CD4-positive, alpha-beta T cell (primary cell): ENCODE measurements at places on chromosomes 4 and X. TPM values are rescaled to one million over a fixed set of nuclear protein-coding genes. Genes with fewer than 3 reads are reported as not detected.
A peak's percentile ranks its signal among the peaks of the same experiment; 100 is the strongest.

Gene VSIG1
- 14.9 TPM for total RNA-seq

GRCh38 chr4:188015025-188015940 lies 19.7 kb downstream of the ZFP42 start:
- no peak overlapping the region for H3K4me3 ChIP-seq
- no peak overlapping the region for H3K27ac ChIP-seq
- no peak for DNase-seq
- H3K4me1 ChIP-seq: no peaks in the 10 kb centered on the region

- no peaks in the 10 kb centered on the region for H3K27me3 ChIP-seq
- no peaks in the 10 kb centered on the region for H3K36me3 ChIP-seq
- H3K4me3 ChIP-seq: peak overlapping the region; percentile 79
- no peak overlapping the region for H3K27ac ChIP-seq
These were observed 6.1 kb upstream of the WAS start for GRCh38 chrX:48677516-48677915.

- peak; percentile 42 for DNase-seq
- no peaks in the 10 kb centered on the region for H3K4me1 ChIP-seq
- H3K36me3 ChIP-seq: no peaks in the 10 kb centered on the region
- H3K27me3 ChIP-seq: no peaks in the 10 kb centered on the region
- no peak overlapping the region for H3K27ac ChIP-seq
These were observed 5.6 kb upstream of the CT47C1 start for GRCh38 chrX:119067023-119067739.

DNA sequence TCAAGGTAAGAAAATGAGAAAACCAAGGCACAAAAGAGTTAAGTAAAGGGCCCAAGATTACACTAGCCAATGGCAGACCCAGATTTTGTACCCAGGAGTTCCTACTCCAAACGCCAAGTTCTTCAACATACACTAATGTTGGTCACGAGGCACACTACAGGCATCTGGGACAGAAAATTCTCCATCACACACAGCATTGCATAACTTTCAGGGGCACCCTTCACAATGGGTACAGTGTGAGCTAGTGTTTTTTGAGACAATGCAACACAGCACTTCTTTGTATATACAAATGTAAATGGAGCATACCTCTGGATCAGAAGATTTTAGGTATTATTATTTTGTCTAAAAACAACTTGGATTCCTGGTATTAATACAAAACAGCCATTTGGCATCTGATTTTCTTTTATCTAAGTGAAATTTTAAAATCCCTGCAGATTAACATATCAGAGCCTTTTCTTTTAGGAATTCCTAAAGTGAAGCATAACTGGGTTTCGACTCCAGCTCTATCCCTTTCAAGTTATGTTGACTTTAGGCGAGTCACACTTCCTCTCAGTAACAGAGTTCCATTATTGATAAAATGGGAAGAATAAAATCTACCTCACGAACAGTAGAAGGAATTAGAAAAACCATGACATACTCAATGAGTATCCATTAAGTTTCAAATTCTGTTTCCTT lies 41.1 kb downstream of the ADGRA3 start:
- no peak overlapping the region for H3K4me3 ChIP-seq
- H3K4me1 ChIP-seq: no peaks in the 10 kb centered on the region
- H3K27ac ChIP-seq: no peak overlapping the region
- DNase-seq: no peak

GRCh38 chr4:3718462-3718861 lies 47.7 kb upstream of the ADRA2C start:
- no peaks in the 10 kb centered on the region for H3K4me1 ChIP-seq
- no peaks in the 10 kb centered on the region for H3K36me3 ChIP-seq
- DNase-seq: no peak
- H3K27me3 ChIP-seq: peaks cover 21% of the 10 kb centered on the region
- H3K27ac ChIP-seq: no peak overlapping the region
- H3K4me3 ChIP-seq: no peak overlapping the region

DNA sequence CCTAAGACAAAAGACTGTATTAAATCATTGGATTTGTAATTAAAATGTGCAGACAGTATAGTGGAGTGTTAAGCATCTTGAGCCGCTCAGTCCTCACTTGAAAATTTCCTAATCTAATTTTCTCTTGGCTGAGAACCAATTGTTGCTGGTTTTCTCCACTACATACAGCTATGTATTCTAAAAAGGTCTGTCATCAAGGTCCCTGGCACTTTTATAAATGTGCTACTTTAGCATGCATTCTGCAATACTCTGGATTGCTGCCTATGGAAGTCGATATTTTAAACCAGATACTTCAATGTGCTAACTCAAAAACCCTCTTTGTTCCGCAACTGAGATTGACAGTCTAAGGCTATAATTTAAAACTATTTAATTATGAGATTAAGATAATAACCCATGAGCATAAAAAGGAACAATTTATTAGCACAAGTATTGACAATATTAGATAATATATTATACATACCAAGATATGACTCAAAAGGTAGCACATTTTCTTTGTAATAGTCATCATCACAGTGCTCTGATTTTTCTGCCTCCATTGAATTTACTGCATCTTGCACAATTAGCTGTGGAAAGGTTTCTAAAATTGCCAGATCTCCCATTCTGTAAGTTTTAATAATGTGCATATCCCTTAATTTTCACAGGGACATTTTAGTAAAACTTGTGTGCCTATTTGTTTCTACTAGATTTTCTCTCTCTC lies 815.1 kb downstream of the ADGRL3 start:
- no peak overlapping the region for H3K27ac ChIP-seq
- H3K4me3 ChIP-seq: no peak overlapping the region
- DNase-seq: no peak
- H3K27me3 ChIP-seq: no peaks in the 10 kb centered on the region
- no peaks in the 10 kb centered on the region for H3K36me3 ChIP-seq

DNA sequence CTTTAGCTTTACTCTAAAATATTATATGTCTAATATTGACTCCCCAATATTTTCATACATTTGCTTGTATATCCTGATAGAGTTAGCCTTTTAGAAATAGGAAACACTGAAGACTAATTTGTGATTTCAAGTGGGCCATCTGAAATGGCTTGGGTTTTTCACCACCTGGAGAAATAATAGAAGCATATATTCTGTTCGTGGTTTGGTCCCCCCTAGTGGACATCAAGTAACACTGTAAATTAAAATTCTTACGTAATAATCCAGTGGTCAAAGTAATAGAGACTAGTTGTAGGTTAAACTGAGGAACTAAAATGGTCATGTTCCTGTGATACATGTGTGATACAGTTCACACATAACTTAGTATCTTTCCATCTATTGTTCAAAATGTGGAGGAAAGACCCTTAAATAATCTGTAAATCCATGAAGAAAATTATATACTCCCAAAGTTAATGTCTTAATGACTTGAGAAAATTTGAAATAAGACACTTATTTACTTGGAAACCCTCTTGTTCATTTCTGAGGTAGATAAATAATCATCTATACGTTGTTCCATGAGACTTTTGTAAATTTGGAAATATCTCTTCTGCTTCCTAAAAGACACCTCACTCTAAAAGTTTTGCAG lies 79.8 kb upstream of the SMARCAD1 start:
- H3K4me1 ChIP-seq: no peaks in the 10 kb centered on the region
- no peak overlapping the region for H3K27ac ChIP-seq
- no peak for DNase-seq

Gene SYTL5
- not detected for total RNA-seq

DNA sequence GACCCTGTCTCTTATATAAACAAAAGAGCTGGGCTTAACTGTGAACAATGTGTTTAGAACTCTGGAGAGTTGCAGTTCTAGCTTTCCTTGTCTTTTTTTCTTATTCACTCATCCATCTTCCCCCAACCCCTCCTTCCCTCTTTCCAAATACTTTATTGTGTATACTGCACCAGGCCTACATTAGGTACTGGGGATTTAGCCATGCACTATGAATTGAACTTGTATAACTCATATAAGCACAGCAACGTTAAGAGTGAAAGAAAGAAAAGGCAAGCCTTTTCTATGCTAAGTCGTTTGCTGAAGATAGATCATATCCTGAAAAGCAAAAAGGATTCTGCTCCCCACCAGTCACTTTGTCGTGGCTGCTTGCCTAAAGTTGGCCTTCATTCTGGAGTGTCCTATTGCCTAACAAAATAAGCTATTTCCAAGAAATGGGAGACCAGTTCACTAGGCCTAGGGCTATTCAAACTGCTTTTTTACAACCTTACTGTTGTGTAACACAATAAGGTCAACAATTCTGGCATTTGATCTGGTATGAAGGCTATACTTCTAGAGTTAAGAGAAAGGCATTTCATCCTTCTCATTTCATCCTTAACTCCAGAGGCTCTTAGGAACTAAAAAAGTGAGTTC lies 32.2 kb downstream of the CCNI start:
- H3K27ac ChIP-seq: no peak overlapping the region
- H3K4me3 ChIP-seq: no peak overlapping the region
- peaks cover 21% of the 10 kb centered on the region for H3K36me3 ChIP-seq
- no peak for DNase-seq
- H3K27me3 ChIP-seq: no peaks in the 10 kb centered on the region
- no peaks in the 10 kb centered on the region for H3K4me1 ChIP-seq

Gene NWD2
- total RNA-seq: not detected

- H3K4me3 ChIP-seq: no peak overlapping the region
- H3K36me3 ChIP-seq: no peaks in the 10 kb centered on the region
- H3K27me3 ChIP-seq: no peaks in the 10 kb centered on the region
- H3K27ac ChIP-seq: no peak overlapping the region
- no peaks in the 10 kb centered on the region for H3K4me1 ChIP-seq
These were observed 998.8 kb downstream of the GLUD2 start for GRCh38 chrX:122046226-122046625.

Gene SLC2A9
- total RNA-seq: 2.2 TPM

DNA sequence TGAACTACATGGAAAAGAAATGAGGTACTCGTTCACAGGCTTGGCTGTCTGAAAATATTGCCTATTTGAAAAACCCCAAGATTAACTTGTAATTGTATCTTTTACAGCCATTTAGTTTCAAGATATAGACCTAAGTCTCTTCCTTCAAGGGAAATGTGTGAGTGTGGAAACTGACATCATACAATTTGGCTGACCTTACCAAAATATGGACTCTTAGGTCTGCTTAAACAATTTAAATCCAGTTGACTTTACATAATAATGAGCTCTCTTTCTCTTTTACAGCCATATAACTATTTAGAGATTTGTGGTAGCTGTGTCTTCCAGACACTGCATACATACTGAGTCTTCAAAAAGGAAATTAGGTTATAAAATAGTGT lies 186.9 kb downstream of the NR3C2 start:
- no peak overlapping the region for H3K4me3 ChIP-seq
- H3K36me3 ChIP-seq: peaks cover 5% of the 10 kb centered on the region
- no peaks in the 10 kb centered on the region for H3K4me1 ChIP-seq
- no peak for DNase-seq

DNA sequence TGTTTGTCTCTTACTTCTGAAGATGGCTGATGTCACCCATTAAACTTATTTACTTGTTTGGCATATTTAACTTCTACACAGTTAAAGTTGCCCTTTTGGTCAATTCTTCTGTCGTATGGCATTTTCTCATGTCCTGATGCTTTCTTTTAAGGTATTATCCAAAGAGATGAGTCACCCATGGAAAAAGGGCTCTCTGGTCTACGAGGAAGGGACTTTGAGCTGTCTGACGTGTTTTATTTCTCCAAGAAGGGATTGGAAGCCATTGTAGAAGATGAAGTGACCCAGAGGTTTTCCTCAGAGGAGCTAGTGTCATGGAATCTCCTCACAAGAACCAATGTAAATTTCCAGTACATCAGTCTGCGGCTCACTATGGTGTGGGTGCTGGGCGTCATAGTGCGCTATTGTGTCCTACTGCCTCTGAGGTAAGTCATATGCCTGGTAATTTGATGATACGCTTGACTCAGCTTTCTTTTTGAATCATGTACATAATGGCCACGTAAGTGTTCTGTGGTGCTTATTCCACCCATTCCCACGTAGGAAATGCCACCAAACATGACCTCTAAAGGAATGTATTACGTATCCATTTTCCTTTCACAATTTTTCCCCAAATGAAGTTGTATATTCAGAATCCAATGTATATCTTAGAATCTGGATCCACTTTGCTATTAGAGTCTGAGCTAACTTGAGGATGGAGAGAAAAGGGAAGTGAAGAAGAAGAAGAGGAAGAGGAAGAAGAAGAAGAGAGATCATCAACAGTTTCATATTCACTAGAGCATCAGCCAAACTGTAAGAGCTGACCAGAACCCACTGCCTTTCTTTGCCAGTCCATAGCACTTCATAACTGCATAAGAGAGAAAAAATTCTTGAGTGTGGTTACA lies 45.7 kb downstream of the GPAT3 start:
- DNase-seq: no peak
- no peaks in the 10 kb centered on the region for H3K36me3 ChIP-seq
- no peaks in the 10 kb centered on the region for H3K4me1 ChIP-seq
- no peaks in the 10 kb centered on the region for H3K27me3 ChIP-seq

DNA sequence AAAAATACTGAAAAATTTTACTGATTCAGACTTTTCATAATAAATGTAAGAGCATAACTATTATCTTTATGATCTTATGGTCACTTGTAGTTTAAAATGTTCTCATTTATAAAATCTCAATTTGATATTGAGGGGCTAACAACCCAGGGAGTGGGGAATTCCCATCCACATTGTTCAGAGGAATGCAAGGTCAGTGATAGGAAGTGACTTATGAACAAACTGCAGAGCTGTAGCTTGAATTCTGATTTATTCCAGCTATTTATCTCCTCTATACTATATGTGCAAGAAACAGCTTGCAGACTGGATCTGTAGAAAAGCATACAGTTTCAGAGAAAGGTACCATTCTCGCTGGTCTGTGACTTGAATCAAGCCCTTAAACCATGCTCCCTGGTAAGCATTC lies 61.6 kb downstream of the SEC24D start:
- no peaks in the 10 kb centered on the region for H3K4me1 ChIP-seq
- no peak overlapping the region for H3K4me3 ChIP-seq
- no peaks in the 10 kb centered on the region for H3K27me3 ChIP-seq
- no peak overlapping the region for H3K27ac ChIP-seq

DNA sequence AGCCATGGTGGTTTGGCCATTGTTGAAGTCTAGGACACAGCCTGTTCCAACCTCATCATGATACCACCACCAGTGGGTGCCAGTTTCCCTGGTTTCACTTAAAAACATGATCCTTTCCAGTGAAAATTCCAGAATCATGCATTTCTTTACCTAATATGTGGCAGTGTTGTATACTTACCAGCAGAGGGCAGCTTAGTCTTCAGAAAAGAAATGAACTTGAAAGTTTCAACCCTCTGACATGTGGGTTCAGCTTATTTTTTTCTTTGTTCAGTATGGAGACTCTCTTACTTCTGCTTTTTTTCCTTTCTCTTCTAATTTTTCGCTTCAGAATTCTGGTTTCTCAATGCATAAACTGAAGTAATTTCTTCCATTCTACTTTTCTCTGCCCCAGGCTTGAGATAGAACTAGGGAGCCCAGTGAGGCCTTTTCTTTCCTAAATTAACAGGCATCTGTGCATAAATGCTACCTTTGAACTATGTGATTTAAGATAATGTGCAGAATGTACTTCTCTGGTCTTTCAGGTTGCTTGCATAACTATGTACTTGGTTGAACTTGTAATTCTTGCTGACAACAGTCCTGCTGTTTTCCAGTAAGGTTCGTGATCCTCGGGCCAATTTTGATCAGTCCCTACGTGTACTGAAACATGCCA lies 10.7 kb downstream of the LIAS start:
- peaks cover 26% of the 10 kb centered on the region for H3K36me3 ChIP-seq
- no peaks in the 10 kb centered on the region for H3K27me3 ChIP-seq
- no peak overlapping the region for H3K4me3 ChIP-seq
- no peaks in the 10 kb centered on the region for H3K4me1 ChIP-seq
- H3K27ac ChIP-seq: no peak overlapping the region

- no peaks in the 10 kb centered on the region for H3K27me3 ChIP-seq
- no peak for DNase-seq
- H3K27ac ChIP-seq: no peak overlapping the region
- H3K4me1 ChIP-seq: peaks cover 24% of the 10 kb centered on the region
- H3K36me3 ChIP-seq: no peaks in the 10 kb centered on the region
These were observed 2.7 kb upstream of the ACOT9 start for GRCh38 chrX:23745786-23746185.

Gene SUV39H1
- total RNA-seq: 7.7 TPM
